Stimulated activated CD4-positive, alpha-beta T cell treated with anti-CD3 and anti-CD28 coated beads, TNF-alpha, amount 100 ng/mL, for 4 hours (primary cell): ENCODE measurements at places on chromosomes 7 and 10.

DNA sequence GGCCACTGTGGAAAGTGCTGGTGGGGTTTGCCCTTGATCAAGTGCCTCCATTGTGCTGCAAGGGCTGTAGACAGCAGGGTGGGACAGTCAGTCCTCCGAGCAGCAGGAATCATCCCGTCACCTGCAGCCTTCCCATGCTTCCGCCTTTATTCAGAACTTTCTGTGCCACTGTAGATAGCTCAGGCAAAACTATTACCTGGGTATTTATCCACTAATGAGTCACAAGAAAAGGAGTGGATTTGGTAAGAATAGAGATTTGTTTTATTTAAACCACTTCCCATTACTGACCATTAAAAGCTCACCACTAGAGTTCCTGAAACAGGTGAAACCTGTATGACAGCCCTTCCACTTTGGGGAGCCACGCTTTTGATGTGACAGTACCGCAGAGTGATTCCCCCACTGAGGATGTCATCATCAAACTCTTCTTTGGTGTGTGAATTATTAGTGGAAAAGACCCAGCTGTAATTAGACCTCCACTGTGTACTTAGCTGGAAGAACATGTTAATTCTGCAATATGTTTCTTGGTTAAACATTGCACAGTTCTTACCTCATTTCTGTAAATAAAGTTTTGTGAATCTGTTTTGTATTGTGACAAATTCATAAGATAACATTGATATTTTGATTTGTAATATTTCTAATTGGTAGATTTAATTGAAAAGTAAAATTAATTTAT, 208.8 kb downstream of the MLLT10 start:
- DNase-seq, result no peak

GRCh38 chr10:44874166-44874565, 37.0 kb upstream of the TMEM72 start:
- no peak for DNase-seq

DNA sequence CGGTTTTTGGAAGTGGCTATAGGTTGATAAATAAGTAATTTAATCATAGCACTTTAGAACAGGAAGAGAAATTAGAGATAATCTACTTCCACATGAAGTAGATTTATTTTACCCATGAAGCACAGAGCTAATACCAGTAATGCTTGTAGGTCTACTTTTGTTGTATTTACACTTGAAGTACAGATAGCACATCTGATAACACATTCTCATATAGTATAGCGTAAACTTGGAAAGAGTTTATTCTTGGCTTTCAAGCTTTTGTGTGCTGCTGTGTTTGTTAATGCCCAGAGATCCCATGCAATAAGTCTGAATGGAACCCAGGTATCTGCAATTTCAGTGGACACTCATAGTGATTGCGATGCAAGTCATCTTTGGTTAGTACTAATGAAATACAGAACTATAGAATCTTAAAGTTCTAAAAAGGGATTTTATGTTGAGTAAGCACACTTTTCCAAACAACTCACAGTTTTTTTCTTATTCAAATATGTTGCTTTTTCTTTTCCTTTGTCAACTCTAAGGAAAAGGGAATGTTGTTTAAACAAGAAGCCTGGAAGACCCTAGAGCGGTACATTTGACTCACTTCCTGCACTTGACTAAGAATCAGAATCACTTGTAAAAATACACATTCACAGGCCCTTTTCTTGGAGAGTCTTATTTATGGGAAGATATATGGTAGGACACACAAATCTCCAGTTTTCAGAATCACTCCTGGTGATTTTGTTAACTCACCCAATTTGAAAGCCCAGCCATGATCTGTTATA, 105.8 kb downstream of the GNAI1 start:
- DNase-seq, result no peak

- DNase-seq, result peak; percentile 34
Observed at GRCh38 chr7:50739744-50740435, 42.8 kb downstream of the GRB10 start.

GRCh38 chr7:106289848-106290247, 5.1 kb upstream of the NAMPT start:
- DNase-seq, result no peak

- DNase-seq, result no peak
Observed at GRCh38 chr10:71255808-71256660, 43.7 kb downstream of the UNC5B start.

GRCh38 chr10:21891439-21891838, 112.1 kb downstream of the DNAJC1 start:
- DNase-seq, result no peak

DNA sequence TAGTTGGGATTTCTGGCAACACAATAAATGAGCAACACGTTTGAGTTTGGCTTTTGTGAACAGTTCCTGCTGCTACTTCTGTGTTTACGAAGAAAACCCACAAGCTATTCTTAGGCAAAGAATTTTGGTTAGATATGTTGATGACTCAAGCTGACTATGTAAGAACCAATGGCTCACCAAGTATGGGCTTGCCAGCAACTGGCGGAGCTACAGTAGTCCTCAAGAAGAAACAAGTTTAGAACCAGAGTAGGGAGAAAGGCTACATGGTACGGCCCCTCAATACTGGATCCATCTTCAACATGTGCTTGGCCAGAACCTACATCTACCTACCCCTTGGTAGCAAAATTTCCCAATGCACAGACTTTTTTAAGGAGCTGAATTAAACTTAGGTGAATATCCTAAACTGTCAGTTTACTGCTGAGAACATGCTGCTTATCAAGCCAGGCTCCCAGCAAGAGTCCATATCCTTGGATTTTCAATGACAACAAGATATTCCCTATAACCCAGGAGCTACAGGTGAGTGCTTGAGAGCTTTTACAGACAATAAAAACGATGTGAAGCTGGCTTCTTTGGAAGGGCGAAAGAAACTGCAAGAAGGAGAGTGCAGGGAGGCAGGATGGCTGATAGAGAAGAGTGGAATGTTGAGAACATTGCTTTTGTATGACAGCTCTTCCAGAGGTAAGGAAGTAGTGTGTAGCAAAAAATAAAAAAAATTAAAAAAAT, 74.3 kb upstream of the ASAH2 start:
- no peak for DNase-seq

GRCh38 chr7:151539088-151539671, 19.5 kb upstream of the RHEB start:
- DNase-seq, result no peak

DNA sequence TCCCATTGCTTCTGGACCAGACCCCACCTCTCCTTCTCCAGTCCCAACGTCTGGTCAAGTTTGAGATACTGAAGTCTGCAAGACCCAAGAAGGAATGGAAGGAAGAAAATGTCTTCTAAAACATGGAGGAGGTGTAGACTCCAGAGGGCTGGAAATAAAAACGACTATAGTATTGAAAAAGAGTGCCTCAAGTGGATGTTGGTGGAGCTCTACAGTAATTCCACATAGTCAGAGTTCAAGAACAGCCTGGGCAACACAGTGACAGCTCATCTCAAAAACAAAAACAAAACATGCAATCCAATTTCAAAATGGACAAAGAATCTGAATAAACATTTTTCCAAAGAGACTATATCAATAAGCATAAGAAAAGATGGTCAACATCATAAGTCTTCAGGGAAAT, 2.3 kb upstream of the PCGF6 start:
- DNase-seq, result no peak

- DNase-seq, result no peak
Observed at GRCh38 chr10:75919913-75920312, 488.5 kb downstream of the LRMDA start.

DNA sequence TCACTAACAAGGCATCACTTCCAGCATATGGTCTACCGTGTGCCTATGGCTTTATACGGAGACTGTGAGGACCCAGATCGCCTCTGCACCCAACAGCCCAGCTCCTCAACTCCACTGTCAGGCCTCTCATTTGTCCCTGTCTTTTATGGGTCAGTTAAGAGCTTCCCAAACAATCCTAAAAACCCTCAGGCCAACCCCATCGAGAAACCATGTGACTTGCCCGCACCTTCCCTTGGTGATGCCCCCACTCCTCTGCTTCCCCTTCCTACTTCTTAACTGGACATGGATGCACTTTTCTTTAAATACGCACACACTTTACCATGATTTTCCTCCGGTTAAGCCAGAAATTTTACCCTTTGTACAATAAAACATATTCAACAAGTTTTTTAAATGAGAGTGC, 46.8 kb downstream of the BAIAP2L1 start:
- DNase-seq, result no peak

- no peak for DNase-seq
Observed at GRCh38 chr7:39130857-39131526, 153.3 kb downstream of the POU6F2 start.

DNA sequence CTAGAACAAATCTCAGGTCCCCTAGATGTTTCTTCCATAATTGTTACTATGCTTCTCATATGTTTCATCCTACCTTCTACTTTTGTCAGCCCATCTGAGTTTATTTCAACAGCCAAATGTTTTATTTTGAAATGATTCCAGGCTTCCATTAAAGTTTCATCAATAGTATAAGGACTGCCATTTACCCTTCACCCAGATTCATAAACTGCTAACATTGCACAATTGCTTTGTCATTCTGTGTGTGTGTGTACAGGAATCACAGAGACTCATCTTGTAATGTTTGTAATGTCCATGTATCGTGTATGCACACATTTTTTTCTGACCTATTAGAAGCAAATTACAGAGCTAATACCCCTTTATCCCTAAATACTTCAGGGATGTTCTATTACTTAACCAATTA, 25.5 kb downstream of the MMRN2 start:
- no peak for DNase-seq

DNA sequence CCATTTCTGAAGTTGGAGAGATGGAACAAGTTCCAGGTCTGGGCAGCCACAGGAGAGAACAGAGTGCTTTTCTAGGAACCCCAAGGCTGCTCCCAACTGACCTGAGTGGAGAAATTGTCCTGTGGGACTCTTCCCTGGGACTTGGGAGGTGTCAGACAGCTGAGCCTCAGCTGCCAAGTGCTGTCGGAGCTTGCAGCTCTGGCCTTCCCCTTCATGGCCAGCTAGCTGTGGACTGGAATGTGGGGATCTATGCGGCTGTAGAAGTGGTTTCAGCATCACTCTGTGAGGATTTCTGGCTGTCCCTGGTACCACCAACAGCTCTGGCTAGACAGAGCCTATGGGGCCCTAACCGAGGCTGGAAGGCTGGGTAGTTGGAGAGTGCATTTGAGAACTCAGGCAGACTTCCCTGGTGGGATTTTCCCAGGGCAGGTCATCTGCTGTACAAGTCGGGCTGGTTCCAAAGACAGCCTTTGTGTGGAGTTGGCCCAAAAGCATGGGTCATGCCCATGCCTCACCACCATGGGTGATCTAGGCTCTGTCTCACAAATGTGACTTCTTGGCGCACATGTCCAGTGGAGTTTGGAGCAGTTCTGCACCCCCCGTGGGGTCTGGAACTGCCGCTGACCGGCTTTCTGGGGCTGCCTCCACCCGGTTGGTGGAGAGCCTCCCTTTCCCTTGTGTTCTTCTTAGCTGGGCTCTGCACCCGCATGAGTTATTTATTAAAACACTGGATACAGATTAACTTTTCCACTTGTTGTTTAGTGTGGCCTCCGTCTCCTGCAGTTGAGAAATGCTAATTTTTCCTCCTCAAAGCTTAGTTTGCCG, 10.9 kb downstream of the SUFU start:
- DNase-seq, result no peak

DNA sequence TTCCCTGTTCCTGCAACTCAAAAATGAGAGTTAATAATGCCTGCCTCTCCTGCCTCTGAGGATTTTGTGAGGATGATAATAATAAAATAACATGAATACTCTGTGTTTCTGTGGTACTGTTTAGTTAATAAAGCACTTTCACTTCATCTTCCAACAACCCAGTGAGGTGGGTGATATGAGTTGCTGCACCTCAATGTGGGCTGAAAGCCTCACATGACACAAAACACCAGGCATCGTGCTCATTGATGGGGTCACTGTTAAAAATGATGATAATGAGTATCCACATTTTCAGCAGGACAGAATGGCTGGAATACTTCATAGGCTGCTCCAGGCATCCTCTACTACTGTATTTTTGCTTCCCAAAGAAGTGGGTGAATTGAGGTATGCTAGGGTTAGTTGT, 222.8 kb upstream of the NRP1 start:
- DNase-seq, result no peak

GRCh38 chr10:133024704-133025557, 62.8 kb upstream of the ADGRA1 start:
- DNase-seq, result no peak

DNA sequence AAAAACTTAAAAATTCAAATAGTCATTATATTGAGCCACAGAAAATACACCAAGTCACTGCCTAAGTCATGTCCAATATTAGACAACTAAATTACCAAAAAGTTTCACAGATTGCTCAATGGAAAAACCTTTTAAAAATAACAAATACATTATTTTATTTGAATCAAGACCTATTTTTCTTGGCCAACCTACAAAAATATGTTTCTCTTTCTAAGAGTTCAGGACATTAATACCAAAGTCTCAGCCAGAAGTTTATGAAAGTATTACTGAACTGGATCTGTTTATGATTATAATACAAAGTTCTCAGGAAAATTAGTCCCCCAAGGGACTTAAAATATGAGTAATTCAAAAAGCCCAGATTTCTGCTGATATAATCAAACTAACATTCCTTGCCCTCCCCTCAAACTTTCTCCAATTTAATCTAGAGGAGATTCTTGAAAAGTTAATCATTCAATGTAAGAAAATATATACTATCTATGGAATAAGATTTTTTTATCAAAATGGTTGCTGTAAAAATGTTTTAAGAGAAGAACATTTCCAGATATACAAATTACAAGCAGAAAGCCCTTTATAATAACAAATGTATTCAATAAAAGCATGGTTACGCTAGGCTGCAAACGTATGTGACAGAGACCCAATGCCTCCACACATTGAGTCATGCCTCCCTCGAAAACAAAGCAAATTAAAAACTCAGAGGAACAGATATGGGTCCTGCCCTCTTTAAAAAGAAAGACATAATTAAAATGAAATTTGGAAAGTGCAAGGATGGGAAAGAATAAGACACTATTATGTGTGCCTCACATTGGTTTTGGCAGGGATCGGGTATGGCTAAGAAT, 381.6 kb downstream of the PARD3 start:
- DNase-seq, result no peak

GRCh38 chr10:188546-188945, 53.3 kb downstream of the ZMYND11 start:
- DNase-seq, result no peak

DNA sequence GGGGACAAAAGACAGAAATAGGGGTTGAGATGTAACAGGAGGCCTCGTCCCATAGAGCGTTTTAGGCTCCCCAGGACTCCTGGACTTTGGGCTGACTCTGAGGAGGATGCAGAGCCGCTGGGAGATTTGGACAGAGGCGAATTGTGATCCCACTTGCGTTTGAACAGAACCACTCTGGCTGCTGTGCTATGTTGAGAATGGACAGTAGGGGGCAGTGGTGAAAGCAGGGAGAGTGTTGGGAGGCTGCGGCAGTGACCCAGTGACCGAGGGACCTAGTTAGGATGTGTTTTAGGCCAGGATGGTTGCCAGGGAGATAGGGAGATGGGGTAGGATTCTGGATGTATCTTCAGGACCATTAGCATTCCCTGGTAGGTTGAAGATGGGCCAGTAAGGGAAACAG, 271.6 kb downstream of the CCDC3 start:
- no peak for DNase-seq

DNA sequence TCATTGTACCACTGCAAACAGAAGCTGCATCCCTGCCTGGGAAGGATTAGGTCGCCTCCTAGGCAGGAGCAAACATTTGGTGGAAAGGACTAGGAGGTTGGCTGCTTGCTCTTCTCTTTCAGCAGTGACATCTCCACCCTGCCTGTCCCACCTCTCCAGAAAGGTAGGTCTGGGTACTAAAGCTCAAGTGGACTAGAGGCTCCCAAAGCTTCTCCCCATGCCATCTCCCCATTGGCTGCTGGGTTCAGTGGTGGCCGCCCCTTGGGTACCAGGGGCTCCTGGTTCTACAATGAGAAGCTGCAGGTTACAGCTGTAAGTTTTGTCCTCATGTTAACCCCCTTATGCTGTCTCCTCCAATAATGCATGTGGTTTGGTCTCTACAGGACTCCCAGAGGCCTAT, 180.7 kb upstream of the MKI67 start:
- no peak for DNase-seq
